ENCODE measurements at places on chromosomes 3 and 15.

DNA sequence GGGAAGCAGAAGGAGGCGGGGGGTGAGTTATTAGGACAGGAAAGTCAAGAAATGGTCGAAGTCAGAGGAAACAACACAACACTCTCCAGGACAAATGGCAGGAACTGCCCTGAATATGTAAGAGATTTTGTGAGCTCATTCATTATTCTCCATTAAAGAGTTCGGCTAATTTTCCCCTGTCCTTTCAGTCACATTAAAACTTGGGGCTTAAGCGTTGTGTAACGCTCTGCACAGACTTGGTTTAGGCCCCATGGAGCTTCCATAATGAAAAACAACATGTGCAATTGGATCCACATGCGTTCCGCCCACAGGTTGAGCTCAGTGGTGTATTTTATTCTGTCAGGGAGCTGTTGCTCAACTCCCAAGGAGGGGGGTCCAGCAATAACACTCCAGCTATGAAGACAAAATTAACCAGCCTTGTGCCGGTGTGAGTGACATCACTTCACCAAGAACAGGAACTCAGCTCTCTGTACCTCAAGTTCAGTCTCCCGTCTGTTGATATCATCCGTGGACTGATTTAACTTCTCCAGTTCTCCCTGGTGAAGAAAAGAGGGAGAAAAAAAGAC is 2.3 kb downstream of the SH3BP5 start:
- no peak for DNase-seq

- DNase-seq, result no peak
Measured at GRCh38 chr3:150443331-150443741, 35.2 kb downstream of the TSC22D2 start.

GRCh38 chr3:109927726-109928125 is 590.4 kb upstream of the DPPA4 start:
- no peak for DNase-seq

DNA sequence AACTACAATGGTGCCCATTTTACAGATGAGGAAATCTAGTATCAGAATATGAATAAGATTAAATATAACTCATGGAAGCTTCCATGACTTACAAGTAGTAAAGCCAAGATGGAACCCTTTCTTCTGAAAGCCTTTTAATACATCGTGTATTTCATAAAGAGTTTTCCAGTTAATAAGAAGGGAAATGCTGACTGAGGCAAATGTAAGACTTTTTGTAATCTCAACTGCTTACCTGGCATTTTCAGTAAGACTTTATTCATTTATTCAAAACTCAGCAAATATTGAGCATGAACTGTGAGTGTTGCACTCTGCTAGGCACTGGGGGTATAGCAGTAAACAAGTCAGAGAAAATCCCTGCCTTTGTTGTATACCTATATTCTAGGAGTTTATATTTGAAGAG is 256.4 kb upstream of the THRB start:
- DNase-seq, result no peak

DNA sequence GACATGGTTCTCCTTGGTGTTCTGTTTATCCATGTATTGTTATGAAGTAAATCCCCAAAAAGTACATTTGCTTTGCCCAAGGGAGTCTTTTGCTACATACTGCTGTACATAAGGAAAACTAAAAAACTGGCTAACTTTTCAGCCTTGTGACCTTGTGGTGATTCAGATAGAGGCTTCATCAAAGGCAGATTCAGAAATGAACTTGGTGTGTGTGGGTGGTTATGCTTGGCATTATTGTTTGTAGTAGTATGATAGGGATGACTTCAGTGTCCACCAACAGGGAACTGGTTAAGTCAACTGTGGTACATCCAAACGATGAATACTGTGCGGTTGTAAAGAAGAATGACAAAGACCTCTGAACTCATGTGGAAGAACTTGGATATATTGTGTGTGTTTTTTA is 75.6 kb upstream of the CHRNB4 start:
- DNase-seq, result no peak

GRCh38 chr3:38590521-38590920 is 59.0 kb downstream of the SCN5A start:
- DNase-seq, result no peak
